ENCODE measurements at places on chromosomes 4 and X.

DNA sequence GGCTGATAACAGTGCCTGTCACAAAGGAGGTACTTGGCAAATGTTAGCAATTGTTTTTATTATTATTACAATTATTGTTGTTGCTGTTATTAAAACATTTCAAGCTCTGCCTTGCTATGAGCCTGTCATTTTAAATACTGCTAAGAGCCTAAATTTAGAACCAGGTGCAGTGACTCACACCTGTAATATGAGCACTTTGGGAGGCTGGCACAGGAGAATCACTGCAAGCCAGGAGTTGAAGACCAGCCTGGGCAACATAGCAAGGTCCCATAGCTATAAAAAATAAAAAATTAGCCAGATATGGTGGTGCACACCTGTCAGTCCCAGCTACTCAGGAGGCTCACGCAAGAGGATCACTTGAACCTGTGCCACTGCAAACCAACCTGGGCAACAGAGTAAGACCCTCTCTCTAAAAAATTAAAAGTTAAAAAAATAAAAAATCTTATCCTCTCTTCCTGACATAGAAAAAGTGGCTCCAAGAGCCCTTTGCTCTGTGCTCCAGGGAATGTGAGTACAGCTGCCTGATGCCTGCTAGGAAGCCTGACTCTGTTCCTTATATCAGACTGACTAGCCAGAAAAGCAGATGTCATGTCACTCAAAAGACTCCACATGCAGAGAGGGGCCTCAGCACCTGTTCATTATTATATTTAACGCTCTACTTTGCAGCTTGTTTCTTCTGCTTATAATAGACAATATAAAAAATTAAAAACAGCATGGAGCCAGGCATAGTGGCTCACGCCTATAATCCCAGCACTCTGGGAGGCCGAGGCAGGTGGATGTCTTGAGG is 234.0 kb downstream of the OPHN1 start:
- H3K36me3 ChIP-seq = peaks cover 3% of the 10 kb centered on the region
- H3K27ac ChIP-seq = no peak overlapping the region
- no peaks in the 10 kb centered on the region for H3K27me3 ChIP-seq
- H3K4me1 ChIP-seq = no peaks in the 10 kb centered on the region
- no peak for DNase-seq
- no peak overlapping the region for H3K4me3 ChIP-seq

DNA sequence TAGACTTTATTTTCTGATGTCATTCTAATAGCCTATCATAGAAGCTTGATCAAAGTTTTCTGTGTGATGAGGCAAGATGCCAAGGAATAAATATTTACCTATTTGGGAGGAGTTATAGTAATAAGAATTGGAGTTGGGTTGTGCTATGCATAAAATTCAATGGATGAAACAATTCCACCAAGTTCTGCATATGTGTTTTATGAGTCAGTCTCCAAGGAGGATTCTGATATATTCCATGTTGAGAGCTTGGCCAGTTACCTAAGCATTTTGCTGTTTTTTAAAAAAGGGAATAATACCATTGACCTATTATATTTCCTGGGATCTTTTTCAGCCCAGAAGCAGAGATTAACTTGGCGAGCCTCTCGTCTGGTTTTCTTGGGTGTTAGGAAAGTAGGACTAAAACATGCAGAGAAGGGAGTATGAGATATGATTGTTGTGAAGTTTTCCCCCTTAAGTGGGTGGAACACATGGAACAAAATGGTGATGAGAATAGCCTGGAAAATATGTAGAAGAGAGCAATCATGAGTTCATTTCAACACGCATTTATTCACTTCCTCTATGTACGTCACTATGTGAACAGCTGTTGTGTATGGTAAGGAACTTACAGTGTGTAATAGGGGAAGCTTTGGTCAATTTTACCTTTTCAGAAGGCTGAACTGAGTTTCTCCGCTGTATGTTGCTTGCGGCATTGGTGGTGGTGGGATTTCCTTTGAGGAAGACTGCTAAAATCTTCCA is 39.2 kb downstream of the POLA1 start:
- no peak overlapping the region for H3K4me3 ChIP-seq
- no peak for DNase-seq
- no peak overlapping the region for H3K27ac ChIP-seq
- peaks cover 21% of the 10 kb centered on the region for H3K36me3 ChIP-seq
- no peaks in the 10 kb centered on the region for H3K4me1 ChIP-seq

DNA sequence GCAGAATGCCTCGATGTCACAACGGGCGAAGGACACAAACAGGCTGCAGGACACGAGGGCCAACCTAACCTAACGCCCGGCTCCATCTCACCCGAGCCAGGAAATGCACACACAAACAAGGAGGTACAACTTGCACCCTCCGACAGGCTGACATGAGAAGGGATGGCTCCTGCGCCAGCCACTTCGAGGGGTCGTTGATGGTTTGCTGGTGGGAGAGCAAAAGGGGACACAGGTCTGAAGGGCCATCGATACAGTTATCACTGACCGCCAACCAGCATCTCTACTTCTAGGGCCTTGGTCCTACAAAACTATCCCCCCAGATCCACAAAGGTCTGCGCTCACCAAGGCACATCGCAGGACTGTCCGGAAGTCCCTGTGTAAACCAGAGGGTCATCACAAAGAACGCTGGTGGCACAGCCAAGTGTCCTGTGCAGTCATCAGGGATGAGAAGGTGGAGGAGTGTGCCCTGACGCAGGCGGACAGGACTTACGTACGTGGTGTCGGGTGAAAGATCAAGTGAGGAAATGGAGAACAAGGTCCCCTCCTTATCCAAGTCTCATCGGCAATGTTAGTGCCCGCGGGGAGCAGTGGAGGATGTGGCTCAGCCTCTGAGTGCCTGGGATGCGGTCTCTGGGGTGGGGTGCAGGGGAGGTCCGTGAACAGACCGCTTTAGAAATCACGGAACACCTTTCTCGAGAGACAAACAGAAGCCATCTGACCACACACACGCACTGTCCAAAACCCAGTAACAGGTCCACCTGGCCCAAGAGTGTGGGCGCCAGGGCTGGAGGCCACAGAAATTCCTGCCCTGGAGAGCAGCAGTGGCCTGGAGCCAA is 7.0 kb downstream of the MXD4 start:
- peak; percentile 8 for DNase-seq
- peak overlapping the region; percentile 86 for H3K27ac ChIP-seq
- H3K27me3 ChIP-seq = no peaks in the 10 kb centered on the region
- H3K4me3 ChIP-seq = no peak overlapping the region
- peaks cover 12% of the 10 kb centered on the region for H3K36me3 ChIP-seq
- H3K4me1 ChIP-seq = peaks cover 15% of the 10 kb centered on the region

GRCh38 chrX:46837558-46838485 is 979 bp downstream of the RP2 start:
- H3K4me3 ChIP-seq = peak overlapping the region; percentile 97
- DNase-seq = no peak
- no peaks in the 10 kb centered on the region for H3K36me3 ChIP-seq
- peaks cover 19% of the 10 kb centered on the region for H3K4me1 ChIP-seq
- no peaks in the 10 kb centered on the region for H3K27me3 ChIP-seq
- peak overlapping the region; percentile 98 for H3K27ac ChIP-seq

GRCh38 chr4:60799214-60799613 is 400.9 kb upstream of the ADGRL3 start:
- DNase-seq = no peak
- no peak overlapping the region for H3K4me3 ChIP-seq
- H3K4me1 ChIP-seq = no peaks in the 10 kb centered on the region

GRCh38 chr4:25000639-25001038 is 30.1 kb downstream of the LGI2 start:
- no peak for DNase-seq
- no peak overlapping the region for H3K4me3 ChIP-seq
- peaks cover 14% of the 10 kb centered on the region for H3K4me1 ChIP-seq

- H3K36me3 ChIP-seq = no peaks in the 10 kb centered on the region
- DNase-seq = no peak
- H3K4me3 ChIP-seq = no peak overlapping the region
- peaks cover 5% of the 10 kb centered on the region for H3K27me3 ChIP-seq
- H3K27ac ChIP-seq = peak overlapping the region; percentile 69
These were observed 413.4 kb downstream of the PACRGL start for GRCh38 chr4:21113496-21114223.

- H3K4me1 ChIP-seq = peaks cover 2% of the 10 kb centered on the region
- H3K36me3 ChIP-seq = peaks cover 3% of the 10 kb centered on the region
- no peak overlapping the region for H3K4me3 ChIP-seq
- no peaks in the 10 kb centered on the region for H3K27me3 ChIP-seq
- DNase-seq = no peak
- H3K27ac ChIP-seq = no peak overlapping the region
These were observed 22.8 kb upstream of the FMR1NB start for GRCh38 chrX:147958291-147958690.

DNA sequence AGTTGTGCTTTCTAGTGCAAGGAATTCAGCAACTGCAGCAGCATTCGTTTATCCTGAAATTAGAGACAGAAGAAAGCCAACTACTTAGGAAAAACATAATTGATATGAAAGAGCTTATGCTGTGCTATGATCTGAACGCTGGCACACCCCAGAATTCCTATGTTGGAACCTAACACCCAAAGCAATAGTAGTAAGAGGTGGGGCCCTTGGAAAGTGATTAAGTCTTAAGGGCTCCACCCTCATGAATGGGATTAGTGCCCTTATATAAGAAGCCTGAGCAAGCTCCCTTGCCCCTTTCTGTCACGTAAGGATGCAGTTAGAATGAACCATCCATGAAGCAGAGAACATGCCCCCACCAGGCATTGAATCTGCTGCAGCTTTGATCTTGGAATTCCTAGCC is 5.4 kb upstream of the LSM6 start:
- peaks cover 11% of the 10 kb centered on the region for H3K27me3 ChIP-seq
- peaks cover 1% of the 10 kb centered on the region for H3K4me1 ChIP-seq
- DNase-seq = no peak
- no peak overlapping the region for H3K4me3 ChIP-seq
- no peak overlapping the region for H3K27ac ChIP-seq

DNA sequence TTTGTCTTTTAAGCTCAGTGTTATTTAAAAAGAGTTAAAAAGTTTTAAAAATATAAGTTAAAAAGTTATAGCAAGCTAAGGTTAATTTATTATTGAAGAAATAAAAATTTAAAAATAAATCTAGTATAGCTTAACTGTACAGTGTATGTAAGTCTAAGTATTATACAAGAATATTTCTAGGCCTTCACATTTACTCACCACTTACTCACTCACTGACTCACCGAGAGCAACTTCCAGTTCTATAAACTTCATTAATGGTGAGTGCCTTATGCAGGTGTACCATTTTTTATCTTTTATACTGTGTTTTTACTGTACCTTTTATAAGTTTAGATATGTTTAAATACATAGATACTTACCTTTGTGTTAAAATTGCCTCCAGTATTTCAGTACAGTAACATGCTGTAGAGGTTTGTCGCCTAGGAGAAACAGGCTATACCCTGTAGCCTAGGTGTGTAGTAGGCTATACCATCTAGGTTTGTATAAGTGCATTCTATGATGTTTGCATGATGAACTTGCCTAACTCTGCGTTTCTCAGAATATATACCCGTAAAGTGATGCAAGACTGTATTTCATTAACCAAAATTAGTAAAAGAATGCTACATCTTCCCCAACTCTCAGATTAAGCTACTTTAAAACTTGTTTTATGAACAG is 202.9 kb downstream of the CFAP299 start:
- no peak overlapping the region for H3K27ac ChIP-seq
- no peaks in the 10 kb centered on the region for H3K36me3 ChIP-seq
- H3K4me3 ChIP-seq = no peak overlapping the region
- no peak for DNase-seq
- H3K27me3 ChIP-seq = peaks cover 3% of the 10 kb centered on the region
- no peaks in the 10 kb centered on the region for H3K4me1 ChIP-seq

DNA sequence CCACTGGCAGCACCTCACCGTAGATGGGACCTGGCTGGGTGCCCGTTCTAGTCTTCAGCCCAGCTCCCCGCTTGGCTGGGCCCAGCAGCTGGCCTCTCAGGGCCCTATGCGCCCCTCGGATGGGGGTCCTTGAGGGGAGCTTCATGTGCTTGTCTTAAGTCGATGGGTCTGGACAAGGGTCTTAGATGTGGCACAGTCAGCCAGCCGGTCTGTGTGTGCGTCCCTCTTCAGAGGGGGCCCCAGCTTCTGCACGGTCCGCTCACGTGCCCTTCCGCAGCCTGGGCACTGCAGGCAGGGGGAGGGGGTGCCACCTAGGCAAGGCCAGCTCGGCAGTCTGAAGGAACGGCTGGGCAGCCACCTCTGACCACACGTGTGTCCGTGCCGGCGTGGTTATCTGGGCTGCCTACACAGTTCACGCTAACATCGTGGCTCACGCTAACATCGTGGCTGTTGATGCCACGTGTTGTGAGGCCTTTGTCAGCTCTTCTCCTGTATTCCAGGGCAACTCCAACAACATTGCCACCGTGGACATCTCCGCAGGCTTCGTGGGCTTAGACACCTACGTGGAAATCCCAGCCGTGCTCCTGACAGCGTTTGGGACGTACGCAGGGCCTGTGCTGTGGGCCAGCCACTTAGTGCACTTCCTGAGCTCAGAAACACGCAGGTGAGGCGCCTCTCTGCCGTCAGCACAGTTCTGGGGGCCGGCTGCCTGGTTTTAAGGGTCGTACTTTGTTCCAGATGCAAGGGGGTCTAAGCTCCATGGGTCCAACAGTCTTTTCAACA is 34.5 kb downstream of the PIGG start:
- H3K36me3 ChIP-seq = peaks cover 34% of the 10 kb centered on the region
- H3K4me1 ChIP-seq = no peaks in the 10 kb centered on the region
- DNase-seq = no peak
- H3K27me3 ChIP-seq = no peaks in the 10 kb centered on the region
- no peak overlapping the region for H3K27ac ChIP-seq

DNA sequence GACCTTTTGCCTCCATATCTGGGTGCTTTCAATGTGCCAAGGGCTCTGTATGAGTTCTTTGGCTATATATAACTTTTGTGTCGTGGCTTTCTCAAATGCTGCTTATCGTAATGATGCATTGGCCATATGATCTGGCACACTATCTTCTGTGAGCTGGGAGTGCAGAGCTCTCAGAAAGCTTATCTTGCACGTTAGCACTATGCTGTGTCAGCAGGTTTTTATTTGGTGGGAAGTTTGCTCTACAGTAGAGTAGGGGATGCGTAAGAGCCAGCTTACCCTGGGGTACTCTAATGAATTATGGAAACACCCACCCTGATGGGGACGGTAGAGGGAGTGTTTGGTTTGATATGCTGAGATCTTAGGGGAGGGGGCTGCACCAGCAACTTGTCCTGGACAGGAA is 119.6 kb downstream of the FAAH2 start:
- H3K36me3 ChIP-seq = peaks cover 9% of the 10 kb centered on the region
- no peaks in the 10 kb centered on the region for H3K4me1 ChIP-seq
- H3K4me3 ChIP-seq = no peak overlapping the region
- DNase-seq = no peak
- H3K27me3 ChIP-seq = no peaks in the 10 kb centered on the region
- no peak overlapping the region for H3K27ac ChIP-seq

GRCh38 chr4:147299205-147299604 is 181.7 kb upstream of the EDNRA start:
- H3K4me3 ChIP-seq = no peak overlapping the region
- peaks cover 19% of the 10 kb centered on the region for H3K4me1 ChIP-seq

GRCh38 chrX:134396174-134396573 is 63.8 kb upstream of the HPRT1 start:
- H3K4me3 ChIP-seq = no peak overlapping the region
- peaks cover 10% of the 10 kb centered on the region for H3K36me3 ChIP-seq
- no peaks in the 10 kb centered on the region for H3K27me3 ChIP-seq
- DNase-seq = no peak
- no peak overlapping the region for H3K27ac ChIP-seq

All from mesothelial cell of epicardium (in vitro differentiated cells).